ENCODE measurements at places on chromosomes 16 and 17.

DNA sequence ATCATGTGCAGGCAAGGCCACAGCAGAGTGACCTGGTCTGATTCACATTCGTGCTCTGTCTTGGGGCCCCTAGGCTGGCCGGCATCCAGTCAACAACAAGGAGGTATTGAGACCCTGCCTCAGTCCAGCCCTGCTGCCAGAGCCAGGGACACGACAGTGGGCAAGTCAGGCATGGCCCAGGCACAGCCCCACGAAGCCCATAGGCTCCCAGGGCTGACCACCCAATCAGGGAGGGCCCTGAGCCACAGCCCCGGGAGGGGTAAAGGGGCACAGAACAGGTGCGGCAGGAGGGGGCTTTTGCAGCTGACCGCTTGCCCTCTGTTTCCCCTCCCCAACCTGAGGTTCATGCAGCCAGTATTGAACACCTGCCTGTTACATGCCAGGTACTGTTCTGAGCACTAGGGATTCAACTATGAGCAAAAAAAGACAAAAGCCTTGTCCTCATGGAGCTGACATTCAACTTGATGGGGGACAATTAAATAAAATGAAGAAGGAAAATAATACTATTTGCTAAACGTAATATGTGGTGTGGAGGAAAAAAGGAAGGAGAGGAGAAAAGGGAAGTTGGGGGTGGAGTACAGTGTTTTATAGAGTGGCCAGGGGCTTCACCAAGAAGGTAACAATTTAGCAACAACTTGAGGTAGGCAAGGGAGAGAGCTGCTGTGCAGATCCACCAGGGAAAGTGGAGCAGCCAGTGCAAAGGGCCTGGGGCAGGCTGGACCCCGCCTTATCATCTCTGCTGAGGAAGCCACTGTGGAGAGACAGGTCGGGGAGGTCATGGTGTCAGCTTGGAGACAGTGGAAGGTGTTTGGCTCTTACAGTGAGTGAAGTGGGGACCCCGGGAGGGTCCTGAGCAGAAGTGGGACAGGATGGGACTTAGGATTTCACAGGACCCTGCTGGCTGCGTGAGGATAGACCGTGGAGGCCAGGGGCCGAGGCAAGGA is 6.1 kb downstream of the DRC3 start:
- DNase-seq: no peak

GRCh38 chr16:66274335-66275110 is 92.0 kb upstream of the CDH5 start:
- no peak for DNase-seq

GRCh38 chr17:15910791-15911190 is 34.1 kb upstream of the ADORA2B start:
- no peak for DNase-seq

GRCh38 chr17:81601525-81602120 is 35.3 kb downstream of the NPLOC4 start:
- DNase-seq: no peak

GRCh38 chr16:12010388-12011251 is 34.1 kb downstream of the SNX29 start:
- no peak for DNase-seq

GRCh38 chr17:307295-307691 is 45.3 kb downstream of the RPH3AL start:
- no peak for DNase-seq

GRCh38 chr17:58059141-58059540 is 24.1 kb upstream of the DYNLL2 start:
- no peak for DNase-seq

GRCh38 chr16:74052016-74052415 is 244.6 kb upstream of the PSMD7 start:
- no peak for DNase-seq

DNA sequence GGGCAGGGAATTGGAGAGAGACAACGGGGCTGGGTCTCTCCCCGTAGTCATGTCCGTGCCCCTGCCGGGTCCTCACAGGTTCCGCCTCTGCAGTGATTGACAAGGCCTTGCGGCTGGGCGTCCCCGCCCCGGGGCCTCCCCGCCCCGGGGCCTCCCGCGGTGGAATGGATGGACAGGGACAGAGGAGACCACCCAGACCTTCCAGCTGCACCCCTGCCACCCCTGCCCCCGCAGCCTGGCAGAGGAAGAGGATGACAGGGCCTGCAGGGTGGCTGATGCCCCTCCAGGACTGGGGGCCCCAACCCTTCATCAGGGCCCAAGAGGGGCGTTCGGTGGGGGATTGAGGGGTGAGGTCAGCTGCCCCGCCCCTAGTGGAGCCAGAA is 216.4 kb upstream of the CIBAR2 start:
- DNase-seq: no peak

DNA sequence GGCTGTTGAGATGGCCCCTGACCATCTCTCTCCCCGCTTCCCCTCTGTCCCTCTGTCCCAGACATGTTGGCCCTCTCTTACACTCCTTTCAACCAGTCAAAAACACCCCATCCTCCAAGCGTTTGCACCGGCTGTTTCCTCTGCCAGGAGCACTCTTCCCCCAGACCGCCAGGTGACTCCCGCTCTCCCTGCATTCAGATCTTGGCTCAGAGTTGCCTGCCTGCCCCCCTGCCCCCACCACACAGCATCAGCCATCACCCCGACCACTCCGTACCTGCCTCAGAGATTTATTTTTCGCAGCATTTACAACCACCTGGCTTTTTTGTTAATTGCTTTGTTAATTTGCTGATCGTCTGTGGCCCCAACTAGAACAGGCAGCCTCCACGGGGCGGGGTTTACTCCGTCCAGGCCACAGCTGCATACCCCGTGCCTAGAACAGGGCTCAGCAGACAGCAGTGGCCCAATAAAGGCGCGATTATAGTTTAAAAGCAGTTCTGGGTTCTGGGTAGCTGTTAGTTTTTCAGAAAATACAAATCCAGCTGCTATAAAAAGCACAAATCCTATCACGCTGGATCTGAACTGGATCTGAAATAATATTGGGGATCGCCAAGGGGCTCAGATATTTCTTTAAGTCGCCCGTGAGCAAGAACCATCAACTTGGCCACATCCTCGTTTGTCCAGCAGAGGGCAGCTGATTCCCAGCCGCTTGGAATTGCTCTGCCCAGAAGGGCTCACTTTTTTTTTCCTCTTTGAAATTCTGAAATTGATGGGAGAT is 173.6 kb downstream of the IRF8 start:
- DNase-seq: no peak

DNA sequence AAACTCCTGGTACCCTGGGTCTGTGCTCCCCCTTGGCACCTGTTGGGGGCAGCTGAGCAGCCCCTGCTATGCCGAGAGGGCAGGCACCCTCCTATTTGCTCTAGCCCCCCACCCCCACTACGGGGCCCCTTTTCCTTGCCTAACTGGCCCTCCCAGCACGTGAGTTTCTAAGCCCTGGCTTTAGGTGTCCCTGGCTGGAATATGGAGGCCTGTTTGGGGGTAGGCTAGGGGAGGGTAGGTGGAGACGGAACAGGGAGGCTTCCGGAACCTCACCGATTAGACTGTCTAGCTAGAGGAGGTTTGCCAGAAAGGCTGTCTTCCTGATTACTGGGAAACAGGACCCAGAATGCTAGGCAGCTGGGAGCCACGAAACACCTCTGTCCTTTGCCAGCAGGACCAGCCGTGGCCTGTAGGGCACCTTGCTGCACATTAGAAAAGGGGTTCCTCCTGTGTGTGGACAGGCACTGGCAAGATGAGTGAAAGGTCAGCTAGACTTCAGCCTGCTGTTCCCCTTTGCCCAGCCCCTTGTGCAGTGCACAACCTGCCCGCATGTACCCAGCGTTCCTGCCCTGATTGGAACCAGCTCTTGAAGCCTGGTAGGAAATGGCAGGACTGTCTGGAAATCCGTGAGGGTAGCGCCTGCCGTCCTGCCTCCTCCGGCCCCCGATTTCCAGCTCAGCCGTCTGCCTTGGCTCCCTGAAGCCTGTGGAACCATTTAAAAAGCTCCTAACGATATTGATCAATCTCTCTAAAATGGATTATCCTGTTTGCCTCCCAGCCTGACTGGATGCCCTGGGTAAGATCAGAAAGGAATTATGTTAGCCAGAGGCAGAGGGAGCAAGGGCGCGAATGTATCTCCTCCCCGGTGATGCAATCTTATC is 83.4 kb upstream of the GSE1 start:
- no peak for DNase-seq

- no peak for DNase-seq
These were observed 21.9 kb downstream of the CPPED1 start for GRCh38 chr16:12781777-12782176.

DNA sequence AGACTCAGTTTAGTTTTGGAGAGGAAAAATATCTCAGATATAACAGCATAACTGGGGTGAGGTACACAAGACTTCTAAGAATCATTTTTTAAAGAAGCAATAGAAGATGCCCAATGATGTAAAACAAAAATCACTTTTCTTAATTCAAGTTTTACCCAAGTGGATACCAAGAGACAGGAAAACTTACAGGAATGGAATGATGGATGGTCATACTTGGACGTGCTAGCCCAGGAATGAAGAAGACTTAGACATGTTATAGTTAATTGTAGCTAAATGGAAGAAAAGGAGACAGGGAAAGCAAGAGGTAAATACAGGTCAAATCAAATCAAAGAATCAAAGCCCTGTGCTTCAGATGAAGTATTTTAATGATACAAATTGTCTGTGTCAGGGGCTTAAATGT is 312.7 kb upstream of the KCNJ16 start:
- DNase-seq: no peak

DNA sequence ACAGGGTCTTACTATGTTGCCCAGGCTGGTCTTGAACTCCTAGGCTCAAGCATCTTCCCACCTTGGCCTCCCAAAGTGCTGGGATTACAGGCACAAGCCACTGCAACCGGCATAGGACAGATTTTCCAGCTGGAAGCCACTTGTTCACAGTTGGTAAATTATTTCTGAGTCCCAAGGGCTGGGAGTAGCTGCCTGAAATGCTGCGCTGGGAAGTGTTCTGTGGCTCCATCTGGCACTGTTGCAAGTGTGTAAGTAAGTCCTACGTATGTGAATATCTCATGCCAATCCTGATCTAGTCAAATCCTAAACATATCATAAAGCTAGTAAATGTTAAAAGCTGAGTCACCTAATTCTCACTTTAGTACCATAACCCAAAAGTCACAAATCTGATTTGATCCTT is 48.1 kb downstream of the YWHAE start:
- DNase-seq: no peak

GRCh38 chr16:57091200-57091974 is 996 bp upstream of the CPNE2 start:
- DNase-seq: no peak

- no peak for DNase-seq
These were observed 22.0 kb downstream of the GOSR2 start for GRCh38 chr17:46944931-46945330.

- DNase-seq: no peak
These were observed 541 bp upstream of the RBBP6 start for GRCh38 chr16:24538756-24539294.

GRCh38 chr16:66036793-66037715 is 329.4 kb upstream of the CDH5 start:
- DNase-seq: no peak

DNA sequence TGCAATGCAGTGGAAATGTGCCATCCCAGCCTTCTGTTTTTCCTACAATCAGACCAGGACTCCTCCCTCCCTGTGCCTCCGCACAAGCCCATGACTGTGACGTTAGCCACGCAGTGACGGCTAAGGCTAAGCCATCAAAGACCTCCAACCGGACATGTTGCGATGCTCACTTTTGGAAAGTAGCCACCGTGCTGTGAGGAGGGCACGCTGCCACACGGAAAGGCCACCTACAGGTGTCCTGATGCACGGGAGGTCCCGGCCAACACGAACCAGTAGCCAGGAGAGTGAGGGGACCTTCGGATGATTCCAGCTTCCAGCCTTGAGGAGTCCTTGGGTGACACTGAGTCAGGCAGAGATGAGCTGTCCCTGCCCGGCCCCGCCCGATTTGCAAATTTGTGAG is 53.9 kb downstream of the FOXL1 start:
- no peak for DNase-seq

GRCh38 chr17:9850151-9850550 is 24.4 kb downstream of the GLP2R start:
- no peak for DNase-seq

GRCh38 chr17:31068291-31068690 is 26.5 kb upstream of the NF1 start:
- DNase-seq: no peak
